ENCODE measurements at places on chromosomes 5 and 9.

GRCh38 chr5:14429101-14430050 is 152.2 kb upstream of the OTULINL start:
- DNase-seq: no peak

GRCh38 chr9:137176302-137177182 is 4.7 kb upstream of the TMEM210 start:
- no peak for DNase-seq

DNA sequence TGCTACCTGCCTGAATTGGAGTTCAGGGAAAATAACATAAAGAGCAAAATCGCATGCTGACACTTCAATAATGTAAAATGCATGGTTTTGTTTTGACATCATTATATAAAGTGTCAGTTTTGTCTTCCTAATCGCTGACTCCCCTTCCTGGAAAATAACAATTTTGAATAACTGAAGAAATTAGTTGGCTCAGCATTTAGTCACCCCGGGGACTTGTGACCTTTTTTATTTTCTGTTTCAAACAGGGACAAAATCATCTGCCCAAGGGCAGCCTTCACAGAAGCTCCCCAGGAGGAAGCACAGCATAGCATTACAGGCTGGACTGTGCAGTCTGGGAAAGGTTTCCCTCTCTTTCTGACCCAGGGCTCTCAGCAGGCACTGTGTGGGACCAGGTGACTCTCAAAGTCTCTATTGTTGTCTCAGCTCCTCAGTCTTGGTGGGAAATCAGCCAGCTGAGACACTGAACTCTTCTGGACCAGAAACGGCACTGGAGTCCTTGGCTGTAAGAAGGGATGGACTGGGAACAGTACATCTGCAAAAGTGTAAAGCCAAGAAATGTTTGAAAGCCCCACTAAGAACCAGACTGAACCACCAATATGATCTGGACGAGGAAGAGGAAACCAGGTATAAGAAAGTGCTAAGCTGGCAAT is 671.3 kb upstream of the KLF4 start:
- no peak for DNase-seq

DNA sequence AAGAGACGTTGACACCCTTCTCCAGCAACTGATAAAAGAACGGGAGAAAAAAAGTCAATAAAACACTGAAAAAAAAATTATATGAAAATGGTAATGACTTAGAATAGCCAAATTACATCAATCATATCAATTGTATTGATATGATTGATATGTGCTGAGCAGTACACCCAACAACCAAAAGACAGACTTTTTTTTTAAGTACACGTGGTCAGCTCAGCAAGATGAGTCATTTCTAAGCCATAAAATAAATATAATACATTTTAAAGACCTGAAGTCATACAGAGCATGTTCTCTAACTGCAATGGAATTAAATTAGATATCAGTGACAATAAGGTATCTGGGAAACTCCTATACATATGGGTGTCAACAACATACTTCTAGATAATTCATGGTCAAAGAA is 30.9 kb upstream of the OLFM1 start:
- no peak for DNase-seq

DNA sequence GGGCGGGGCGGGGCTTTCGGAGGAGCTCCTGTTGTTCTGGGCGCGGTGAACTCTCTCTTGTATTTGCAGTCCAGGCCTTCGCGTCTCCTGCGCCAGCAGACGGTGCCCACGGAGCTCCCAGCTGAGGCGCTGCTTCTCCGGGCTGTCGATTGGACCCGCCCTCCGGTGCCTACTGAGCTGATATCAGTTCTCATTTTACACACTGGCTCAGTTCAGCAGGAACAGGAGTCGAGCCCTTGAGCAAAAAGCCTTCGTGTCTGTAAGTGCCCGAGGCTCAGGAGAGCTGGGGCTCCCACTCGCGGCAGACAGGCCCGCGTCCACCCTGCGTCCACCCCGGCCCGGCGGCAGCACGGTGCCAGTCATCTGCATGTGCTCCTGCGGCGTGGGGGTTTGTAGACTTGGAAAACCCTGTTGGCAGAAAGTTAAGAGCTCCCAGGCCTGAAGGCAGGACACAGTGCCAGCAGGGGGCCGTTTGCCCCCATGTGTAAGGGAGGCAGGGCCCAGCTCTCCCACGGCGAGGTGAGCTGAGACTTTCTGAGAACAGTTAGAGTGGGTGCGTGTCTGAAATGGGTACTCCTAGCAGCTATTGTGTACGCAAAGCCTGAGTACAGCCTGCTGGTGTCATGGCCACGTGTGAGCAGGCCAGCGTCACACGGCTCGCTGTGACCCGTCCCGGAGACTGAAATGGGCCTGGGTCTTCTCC is 231.5 kb downstream of the FANCC start:
- no peak for DNase-seq

DNA sequence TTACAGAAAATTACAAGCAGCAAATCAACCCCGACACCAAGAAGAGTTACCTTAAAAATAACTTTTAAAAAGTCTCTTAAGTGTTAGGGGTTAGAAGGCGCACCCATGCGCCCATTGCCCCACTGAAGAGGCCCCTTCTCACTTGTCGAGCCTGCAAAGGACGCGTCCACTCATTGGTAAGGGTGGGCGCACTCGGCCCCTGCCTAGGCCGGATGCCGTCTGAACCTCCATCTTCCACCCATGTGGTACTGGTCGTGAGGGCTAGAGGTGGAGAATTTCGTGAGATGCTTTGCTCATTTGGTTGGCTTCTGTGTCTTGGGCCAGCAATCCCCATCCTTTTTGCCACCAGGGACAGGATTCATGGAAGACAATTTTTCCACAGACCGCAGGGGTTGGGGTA is 27.5 kb upstream of the LRRC14B start:
- DNase-seq: no peak

DNA sequence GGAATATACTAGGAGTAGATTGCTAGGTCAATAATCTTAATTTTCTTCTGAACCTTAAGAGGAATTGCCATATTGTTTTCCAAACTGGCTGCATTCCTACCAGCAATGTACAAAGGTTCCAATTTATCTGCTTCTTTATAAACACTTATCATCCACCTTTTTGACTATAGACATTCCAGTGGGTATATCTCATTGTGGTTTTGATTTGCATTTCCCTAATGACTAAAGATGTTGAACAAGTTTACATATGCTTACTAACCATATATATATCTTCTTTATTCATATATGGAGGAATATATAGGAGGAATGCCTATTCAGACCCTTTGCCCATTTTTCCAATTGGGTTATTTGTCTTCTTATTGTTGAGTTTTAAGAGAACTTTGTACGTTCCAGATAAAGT is 7.6 kb downstream of the DNAJC18 start:
- no peak for DNase-seq

GRCh38 chr9:85469041-85469440 is 272.7 kb downstream of the AGTPBP1 start:
- DNase-seq: no peak

- no peak for DNase-seq
Observed at GRCh38 chr9:128707446-128707845, 5.1 kb downstream of the PKN3 start.

GRCh38 chr5:50958852-50959457 is 292.5 kb downstream of the PARP8 start:
- no peak for DNase-seq

DNA sequence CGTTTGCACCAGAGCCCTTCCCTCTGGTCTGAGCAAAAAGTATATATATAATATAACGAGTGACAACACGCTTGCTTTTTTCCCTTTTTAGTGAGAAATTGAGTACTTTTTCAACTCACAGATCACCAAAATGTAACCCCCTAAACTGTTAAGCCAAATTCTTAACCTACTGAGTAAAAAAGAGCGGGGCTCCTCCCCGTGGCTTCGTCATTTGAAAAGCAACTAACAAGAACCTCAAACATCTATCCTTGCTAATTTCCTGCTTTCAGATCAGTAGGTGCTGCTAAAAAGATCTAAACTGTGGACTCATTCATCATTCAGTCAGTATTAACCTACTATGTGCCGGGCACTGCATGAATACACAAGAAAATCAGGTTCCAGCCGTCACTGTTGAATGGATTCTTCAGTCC is 1.0 kb upstream of the PTBP3 start:
- DNase-seq: no peak

DNA sequence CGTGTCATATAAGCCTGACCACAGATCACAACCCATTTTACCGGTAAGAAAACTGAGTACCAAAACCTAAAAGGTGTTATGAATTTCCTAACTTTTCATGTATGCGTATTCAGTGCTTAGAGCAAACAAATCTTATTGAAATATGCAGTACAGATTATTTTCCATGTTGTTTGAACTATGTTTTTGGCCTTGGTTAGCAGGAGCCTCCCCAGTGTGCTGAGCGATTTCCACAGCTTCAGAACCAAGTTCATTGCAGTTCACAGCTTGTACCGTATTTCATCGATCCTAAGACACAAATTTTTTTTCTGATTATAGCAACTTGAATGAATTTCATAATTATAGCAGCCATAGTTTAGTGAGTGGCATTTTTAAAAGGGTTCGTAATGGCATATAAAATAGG is 13.7 kb downstream of the ADAMTSL1 start:
- no peak for DNase-seq

DNA sequence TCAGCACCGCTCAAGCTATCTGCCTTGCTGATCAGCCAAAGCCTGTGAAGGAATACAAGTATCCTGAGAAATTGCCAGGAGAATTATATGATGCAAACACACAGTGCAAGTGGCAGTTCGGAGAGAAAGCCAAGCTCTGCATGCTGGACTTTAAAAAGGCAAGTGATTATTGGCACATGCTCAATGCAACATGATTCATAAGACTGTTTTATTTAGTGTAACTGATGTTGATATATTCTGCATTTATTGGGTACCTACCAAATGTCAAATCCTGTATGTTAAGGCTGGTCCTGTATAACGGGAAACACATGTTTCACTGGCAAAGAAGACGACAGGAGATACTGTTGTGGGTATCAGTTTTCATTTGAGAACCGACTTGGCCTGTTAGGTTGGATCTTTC is 69.0 kb downstream of the ADAMTS16 start:
- no peak for DNase-seq

DNA sequence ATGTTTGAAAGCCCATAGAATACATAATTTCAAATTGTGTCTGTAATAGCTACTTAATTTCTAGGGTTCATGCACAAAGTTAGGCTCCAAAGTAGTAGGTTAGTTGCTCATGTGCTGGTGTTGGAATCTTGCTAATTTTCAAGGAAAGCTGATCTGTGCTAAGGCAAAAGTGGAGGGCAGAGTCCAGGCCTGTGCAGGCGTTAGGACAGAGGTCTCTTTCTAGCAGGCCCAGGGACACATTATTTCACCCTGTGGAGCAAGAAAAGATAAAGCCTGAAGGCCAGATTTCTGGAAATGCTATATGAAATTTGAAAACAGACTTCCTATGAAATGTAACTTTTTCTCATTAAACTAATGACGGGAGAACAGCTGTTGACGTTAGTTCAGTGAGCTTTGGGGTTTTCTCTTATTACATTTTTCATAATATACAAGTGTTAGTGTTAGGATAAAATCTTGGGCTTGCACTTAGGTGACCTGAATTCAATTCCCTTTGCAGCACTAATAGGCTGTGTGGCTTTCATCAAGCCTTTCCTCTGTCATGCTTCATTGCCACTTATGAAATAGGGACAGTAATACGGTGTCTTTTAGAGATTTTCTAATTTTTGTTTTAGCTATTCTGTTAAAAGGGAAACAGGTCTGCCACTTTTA is 196.7 kb upstream of the HAPLN1 start:
- DNase-seq: no peak

DNA sequence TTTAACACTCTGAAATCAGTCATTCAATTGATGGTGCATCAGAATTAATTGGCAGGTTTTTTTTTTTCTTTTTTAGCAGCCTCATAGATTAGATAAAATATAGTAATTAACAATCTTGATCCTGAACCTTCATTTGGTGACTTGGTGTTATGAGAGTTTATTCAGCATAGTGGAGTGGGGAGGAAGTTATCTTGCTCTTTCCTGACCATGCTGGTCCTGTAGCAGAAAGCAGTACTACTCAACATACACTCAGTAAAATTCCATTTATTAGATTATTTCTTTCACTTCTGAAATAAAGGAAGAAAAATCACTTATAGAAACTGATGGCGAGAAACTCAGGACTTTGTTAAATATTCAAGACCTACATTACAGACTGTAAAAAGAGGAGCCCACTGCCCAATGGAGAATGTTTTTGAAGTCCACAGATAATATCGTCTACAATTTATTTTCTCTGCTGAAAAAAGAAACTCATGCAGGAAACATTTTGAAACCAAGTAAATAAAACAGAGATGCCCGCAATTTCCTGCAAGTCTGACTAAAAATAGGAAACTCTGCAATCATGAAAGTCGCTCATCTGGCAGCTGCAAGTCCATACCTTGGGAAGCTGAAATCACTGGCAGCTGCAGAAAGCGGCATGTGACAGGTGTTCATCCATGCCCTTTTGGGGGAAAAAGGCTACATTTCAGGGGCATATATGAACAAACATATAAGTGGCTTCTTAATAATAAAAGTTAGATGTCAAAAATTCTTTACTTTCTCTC is 233.2 kb upstream of the RFX3 start:
- DNase-seq: no peak

DNA sequence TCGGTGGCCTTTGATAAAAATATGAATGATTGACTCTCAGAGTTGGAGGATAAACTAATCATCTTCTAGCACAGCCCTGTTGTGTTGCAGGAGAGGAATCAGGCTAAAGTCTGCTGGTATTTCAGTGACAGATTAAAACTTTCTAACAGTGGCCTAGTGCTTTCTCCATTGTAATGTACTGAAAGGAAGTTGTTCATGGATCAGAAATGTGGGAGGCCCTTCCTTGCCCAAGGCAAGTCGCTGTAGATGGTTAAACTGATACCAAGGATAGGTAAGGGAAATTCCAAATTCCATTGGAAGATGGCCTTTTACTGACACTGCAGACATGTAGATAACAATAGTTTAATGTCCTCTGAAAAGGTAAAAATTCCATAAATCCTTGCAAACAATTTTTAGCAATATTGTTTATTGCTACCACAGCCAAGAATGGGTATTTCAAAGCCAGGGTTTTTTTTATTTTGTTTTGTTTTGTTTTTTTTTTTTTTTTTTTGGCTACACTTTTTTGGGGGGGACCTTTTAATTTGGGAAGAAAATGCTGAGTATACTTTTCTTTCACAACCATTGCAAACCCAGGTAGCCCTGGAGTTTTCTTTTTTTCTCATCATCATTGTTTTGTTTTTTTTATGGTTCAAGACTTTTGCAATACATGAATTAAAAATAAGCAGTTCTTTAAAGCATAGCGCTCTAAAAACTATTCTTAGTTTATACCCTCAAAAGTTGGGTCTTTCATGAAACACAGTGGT is 35.5 kb downstream of the WDR36 start:
- no peak for DNase-seq

GRCh38 chr9:85443190-85443598 is 298.6 kb downstream of the AGTPBP1 start:
- DNase-seq: no peak
